Pancreas (tissue), 10 donors: ENCODE measurements at places on chromosomes 3 and 15.

- H3K27me3 ChIP-seq: no peaks in the 10 kb centered on the region
- H3K36me3 ChIP-seq: no peaks in the 10 kb centered on the region
- H3K4me1 ChIP-seq: peaks cover 4% of the 10 kb centered on the region
- no peak overlapping the region for H3K27ac ChIP-seq
These were observed 255.7 kb downstream of the MBNL1 start for GRCh38 chr3:152524198-152525140.

DNA sequence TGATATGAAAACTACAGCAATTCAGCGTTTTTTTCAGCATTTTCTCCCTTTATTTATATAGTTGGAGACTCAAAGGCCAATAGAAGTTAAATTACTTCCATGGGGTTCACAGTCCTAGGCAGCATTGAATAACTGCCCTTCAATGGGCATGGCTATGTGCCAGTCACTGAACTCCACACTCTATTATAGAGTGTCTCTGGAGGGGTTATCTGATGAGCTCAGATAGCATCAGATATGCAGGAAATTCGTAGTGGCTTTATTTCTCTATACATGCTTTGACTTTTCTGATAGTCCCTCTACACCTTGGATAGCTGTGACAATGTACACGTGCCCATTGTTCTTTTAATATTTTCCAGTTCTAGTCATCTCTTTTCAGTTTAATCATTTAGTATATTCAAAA is 396.9 kb upstream of the CBLB start:
- no peak overlapping the region for H3K4me3 ChIP-seq
- peaks cover 7% of the 10 kb centered on the region for H3K4me1 ChIP-seq
- no peaks in the 10 kb centered on the region for H3K27me3 ChIP-seq
- DNase-seq: no peak
- no peaks in the 10 kb centered on the region for H3K36me3 ChIP-seq

DNA sequence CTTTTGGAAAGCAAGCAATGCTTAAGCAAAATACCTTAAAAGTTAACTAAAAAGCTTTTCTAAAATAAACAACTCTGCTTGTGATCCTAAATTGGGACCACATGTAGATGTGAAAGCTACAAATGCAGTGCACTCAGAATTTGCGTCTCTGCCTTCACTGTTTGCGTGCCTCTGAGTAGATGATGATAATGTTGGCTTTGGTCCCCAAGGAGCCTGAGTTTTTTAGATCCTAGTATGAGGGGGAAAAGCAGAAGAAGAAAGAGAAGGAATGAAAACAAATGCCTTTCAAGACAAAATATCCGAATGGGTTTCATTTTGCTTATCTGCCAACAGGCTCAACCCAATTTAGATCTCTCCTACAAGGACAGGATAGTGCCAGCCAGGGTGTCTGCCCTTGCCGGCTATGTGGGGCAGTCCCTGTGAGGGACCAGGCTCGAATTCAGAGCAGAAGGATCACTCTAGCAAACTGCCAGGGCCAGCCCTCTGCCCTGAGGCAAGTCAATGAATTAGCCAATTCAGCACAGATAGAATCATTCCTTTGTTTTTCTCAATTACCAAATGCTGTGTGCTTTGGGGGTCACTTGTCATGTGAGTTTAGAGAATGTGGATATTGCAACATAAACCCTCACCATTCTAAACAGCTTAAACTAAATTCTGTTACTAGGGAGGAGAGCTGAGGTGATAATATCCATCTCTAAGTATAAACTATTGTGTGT is 28.5 kb downstream of the SCG5 start:
- H3K27me3 ChIP-seq: no peaks in the 10 kb centered on the region
- no peak for DNase-seq
- no peaks in the 10 kb centered on the region for H3K4me1 ChIP-seq
- no peaks in the 10 kb centered on the region for H3K36me3 ChIP-seq

GRCh38 chr3:24401811-24402185 is 92.9 kb downstream of the THRB start:
- H3K27ac ChIP-seq: no peak overlapping the region
- H3K36me3 ChIP-seq: no peaks in the 10 kb centered on the region
- DNase-seq: peak; percentile 66
- peaks cover 26% of the 10 kb centered on the region for H3K4me1 ChIP-seq
- H3K4me3 ChIP-seq: no peak overlapping the region
- H3K27me3 ChIP-seq: no peaks in the 10 kb centered on the region
